Activated CD4-positive, alpha-beta T cell treated with anti-CD3 and anti-CD28 coated beads, Interleukin-10, Interleukin-2, amounts not matched to agents 100 ng/mL and 50 ng/mL, durations not matched to agents 16 hours and 8 hours (primary cell): ENCODE measurements at places on chromosomes 5 and 9.

GRCh38 chr5:139924294-139925215, 118.5 kb downstream of the NRG2 start:
- DNase-seq: no peak

DNA sequence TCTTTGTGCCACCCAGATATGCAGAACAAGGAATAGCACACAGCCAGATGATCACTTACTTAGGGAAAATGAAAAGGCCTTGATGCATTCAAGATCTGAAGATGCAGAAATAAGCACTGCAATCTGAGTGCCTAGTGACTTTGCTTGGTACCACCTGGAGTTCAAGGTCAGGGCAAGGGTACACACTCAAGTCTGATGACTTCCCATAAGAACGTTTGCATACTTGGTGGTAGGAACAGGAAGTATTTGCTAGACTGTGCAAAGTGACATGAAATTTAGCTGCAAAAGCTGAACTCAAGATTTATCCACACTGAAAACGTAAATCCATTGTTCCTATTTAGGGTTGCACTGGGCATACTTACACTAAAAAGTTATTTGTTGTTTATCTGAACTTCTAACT, 177.1 kb downstream of the PIK3R1 start:
- no peak for DNase-seq

- DNase-seq: peak; percentile 6
These were observed 1306.5 kb upstream of the CDH9 start for GRCh38 chr5:28344836-28345433.

- DNase-seq: no peak
These were observed 73.4 kb downstream of the PHAX start for GRCh38 chr5:126674145-126674544.

- DNase-seq: no peak
These were observed 52.4 kb upstream of the CTXN3 start for GRCh38 chr5:127596501-127596900.

GRCh38 chr5:93307557-93307956, 273.5 kb downstream of the NR2F1-AS1 start:
- DNase-seq: no peak

- DNase-seq: no peak
These were observed 93.3 kb upstream of the CD180 start for GRCh38 chr5:67289763-67290521.

- DNase-seq: no peak
These were observed 12.5 kb downstream of the RAB24 start for GRCh38 chr5:177290816-177291596.

- peak; percentile 38 for DNase-seq
These were observed 727 bp downstream of the RHOBTB3 start for GRCh38 chr5:95731571-95732554.

DNA sequence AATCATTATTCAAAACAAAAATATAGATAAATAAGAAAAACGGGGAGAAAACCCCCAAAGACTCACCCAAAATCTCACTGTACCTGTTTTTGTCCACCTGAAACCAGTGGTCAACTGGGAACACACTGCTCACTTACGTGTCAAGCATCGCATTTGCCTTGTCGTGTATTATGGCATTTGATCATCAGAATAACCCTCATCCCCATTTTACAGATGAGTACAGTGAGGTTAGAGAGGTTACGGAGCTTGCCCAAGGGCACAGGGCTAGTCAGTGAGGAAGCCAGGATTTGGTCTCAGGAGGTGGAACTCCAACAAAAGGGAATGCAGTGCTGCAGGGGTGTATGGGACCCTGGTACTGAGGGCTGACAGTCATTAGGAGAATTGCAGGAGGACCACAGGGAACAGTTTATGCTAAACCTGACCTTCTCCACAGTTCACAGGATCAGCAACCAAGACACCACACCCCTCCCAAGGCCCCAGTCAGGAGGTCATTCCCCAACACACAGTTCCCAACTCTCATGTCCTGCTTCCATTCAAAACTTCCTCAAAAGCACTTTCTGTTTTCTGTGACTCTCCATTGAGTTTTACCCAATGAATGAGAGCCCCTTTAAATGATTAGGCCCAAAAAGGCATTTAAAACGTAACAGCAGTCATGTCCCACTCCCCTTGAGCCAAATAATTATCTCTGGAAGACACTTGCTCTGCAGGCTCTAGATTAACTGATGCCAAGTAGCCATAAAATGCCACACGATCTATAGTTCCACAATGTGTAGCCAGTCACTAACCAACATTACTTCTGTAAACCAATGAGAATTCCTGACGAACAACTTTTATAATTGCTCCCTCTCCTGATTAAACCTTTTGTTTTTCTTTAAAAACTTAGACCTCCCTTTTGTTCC, 50.8 kb downstream of the CTSL start:
- DNase-seq: no peak

- DNase-seq: peak; percentile 93
These were observed 39.0 kb downstream of the SMARCA2 start for GRCh38 chr9:2053883-2054845.

- DNase-seq: no peak
These were observed 134.1 kb downstream of the TRPM6 start for GRCh38 chr9:74753650-74754049.

- no peak for DNase-seq
These were observed 510 bp downstream of the NOXA1 start for GRCh38 chr9:137423514-137424291.

DNA sequence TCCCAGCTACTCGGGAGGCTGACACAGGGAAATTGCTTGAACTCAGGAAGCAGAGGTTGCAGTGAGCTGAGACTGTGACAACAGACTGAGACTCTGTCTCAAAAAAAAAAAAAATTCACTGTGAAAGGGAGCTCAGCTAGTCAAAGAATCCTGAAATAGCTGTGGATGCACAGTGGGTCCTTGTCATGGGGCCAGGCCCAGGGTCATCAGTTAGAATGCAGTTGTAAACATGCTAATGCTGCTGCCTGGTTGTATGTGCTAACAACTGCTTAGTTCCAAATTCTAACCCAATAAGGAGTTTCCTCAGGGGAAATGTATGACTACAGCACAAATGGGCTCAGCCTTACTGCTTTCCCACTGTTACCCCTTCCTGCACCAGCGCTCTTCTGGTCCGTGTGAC, 84.0 kb downstream of the PALM2AKAP2 start:
- no peak for DNase-seq

- peak; percentile 50 for DNase-seq
These were observed 189.0 kb upstream of the PUM3 start for GRCh38 chr9:3032898-3033297.

DNA sequence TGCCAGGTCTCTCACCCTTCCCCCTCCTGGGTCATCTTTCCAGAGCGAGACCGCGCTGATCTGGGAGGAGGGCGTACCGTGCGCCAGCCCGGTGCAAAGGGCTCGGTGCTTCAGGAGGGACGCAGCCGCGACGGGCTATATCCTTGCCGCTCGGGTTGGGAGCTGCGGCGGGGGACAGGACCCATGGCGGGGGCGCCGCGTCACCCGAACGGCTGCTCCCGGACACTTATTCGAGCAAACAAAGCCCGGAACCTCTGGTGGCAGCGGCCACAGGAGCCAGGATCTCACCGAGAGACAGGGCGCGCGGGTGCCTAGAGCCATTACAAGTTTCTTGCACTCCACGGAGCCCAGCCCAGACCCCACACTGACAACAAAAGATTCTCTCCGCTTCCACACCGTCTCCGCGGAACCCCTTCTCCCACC, 1.3 kb downstream of the SEMA6A start:
- no peak for DNase-seq

DNA sequence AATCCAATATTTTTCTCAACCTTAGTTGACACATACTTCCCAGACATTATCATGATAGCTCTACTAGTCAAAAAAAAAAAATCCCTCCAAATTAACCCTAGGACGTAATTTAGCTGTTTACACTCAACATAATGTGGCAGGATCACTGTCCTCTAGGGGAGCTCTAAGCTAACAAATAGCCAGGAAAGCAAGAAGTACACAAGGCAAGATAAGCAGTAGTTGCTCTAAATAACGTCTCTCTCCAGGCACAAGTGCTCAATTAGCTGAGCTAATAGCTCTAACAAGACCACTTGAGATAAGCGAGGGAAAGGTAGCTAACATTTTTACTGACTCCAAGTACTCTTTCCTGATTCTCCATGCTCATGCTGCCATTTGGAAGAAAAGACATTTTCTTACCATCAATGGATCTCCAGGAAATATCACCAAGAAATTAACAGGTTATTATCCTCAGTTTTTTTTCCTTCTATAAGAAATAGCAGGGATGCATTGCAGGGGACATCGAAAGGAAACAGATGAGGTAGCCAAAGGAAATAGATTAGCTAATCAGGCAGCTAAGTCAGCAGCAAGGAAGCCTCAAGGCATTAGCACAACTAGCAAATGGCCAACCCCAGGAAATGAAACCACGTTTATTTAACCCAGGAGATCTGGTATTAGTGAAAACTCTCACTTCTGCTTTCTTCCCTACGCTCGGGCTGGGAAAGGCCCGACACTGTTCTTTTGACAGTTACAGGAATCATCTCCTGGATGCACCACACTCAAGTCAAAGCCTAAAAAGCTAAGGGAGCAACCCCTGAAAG, 614.1 kb downstream of the PTPRD start:
- peak; percentile 5 for DNase-seq

DNA sequence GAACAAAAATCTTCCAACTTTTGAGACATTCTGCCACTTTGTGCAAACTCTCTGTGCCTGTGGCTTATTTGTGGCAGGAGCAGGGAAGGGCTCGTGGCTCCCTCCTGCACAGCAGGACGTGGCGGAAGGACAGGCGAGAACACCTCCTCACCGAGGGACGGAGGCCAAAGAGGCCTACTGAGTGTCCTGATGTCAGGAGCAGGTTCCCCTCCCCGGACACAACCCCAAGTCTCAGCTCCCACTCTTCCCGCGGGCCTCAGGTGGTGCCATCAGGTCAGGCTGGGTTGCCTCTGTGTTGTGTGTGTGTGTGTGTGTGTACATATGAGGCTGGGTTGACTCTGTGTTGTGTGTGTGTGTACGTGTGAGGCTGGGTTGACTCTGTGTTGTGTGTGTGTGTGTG, 136.8 kb upstream of the LPCAT1 start:
- DNase-seq: no peak

GRCh38 chr5:32302835-32303754, 9.6 kb downstream of the MTMR12 start:
- no peak for DNase-seq

DNA sequence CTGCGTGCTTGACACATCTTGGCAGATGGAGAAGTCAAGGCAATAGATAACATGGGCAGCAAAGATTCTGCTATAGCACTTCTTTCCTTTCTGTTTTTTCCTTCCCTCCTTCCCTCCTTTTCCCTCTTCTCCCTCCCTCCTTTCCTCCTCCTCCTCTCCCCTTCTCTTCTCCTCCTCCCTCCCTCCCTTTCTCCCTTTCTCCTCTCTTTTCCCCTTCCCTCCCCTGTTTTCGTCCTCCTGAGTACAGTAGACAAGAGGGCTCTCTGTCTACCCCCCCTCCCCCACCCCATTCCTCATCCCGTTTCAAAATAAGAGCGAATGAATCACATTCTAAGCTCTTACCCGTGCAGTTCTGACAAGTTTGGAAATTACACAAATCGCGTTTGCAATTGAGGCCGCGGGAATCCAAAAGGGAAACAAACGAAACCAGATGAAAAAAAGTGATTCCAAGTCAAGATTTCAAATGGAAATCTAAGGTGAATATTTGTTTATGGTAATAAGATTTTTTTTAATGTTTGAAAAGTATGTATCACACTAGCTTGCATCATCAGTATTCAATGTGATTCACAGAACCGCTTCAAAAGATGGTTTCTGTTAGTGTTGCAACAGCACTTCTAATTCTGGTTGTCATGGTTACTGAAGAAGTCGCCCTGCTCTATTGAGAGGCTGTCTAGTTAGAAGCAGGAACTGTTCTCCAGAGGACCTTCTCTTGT, 1.3 kb downstream of the NIM1K start:
- DNase-seq: peak; percentile 80

- DNase-seq: no peak
These were observed 26.7 kb downstream of the TMEM174 start for GRCh38 chr5:73199671-73200070.

DNA sequence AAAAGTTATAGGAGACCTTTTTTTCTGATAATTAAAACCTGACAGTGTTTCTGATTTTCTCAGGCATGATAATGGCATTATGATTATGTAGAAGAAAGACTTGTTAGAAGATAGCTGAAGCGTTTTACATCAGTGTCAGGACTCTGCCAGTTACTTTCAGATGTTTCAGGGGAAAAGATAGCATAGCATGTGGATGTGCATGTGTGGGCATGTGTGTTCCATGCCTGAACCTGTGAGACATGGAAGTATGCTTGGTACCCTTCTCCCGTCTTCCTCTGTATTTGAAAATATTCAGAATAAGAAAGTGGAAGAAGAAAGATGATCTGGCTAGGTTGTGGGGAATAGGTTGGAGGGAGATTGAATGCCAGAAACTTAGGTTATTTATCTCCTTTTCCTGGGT, 113.1 kb upstream of the PCAT7 start:
- DNase-seq: no peak

- no peak for DNase-seq
These were observed 47.7 kb downstream of the PWWP2A start for GRCh38 chr5:160071516-160071915.

DNA sequence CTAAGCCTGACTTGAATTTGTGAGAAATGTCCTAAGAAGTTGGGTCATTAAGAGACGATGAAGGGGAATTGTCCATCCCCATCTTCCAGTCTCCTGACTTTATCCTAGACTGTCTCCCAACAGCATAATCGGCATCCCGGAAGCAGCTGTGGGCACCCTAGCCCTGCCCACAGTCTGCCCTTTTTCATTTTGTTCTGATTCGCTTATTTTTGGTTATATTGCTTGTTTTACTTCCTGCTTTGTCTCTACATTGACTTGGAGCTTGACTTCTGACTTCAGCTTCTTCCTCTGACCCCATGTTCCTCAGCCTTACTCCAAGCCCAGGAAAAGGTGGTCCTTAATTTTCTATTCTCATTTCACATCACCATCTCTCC, 41.8 kb downstream of the UGCG start:
- DNase-seq: no peak

DNA sequence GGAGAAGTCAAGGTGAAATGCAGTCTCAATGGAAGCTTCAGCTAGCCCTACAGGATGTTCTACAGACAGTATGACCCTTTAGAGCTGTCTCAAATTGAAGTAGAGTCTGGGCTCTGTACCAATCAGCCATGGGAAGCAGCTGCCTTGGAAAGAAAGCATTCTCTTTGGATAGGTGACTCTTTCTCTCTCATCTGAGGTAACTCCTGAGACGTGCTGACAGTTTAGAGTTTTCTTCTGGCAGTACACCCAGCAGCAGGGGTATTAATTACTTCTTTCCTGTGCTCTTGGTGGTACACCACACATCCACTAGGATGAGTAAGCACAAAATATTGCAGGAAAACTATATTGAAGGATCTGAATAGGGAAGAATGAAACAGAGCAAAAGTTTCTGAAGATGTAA, 329.6 kb upstream of the RGMB start:
- DNase-seq: no peak

GRCh38 chr9:130933114-130934046, 5.7 kb downstream of the FIBCD1 start:
- DNase-seq: no peak

DNA sequence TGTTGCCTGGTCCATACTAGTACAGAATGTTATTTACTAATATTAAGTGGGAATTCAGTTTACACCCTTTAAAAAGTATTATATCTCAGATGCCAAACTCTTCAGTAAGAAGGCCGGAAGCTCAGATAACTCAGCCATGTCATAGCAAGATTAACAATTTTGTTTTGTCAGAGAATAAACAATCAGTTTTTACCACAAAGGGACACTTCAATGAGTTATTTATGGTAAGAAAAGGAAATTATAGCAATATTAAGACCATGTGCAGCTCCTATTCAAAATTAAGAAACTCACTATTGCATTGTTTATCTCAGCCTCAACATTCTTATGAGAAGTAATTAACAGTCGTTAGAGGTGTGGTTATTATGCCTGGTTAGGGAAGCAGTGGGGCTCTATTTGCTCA, 13.1 kb upstream of the ARL15 start:
- DNase-seq: no peak

GRCh38 chr5:178392386-178392785, 159.8 kb upstream of the PHYKPL start:
- no peak for DNase-seq
